Cardiac muscle cell (in vitro differentiated cells and primary cell): ENCODE measurements at places on chromosomes 4 and X. TPM values are rescaled to one million over a fixed set of nuclear protein-coding genes. Genes with fewer than 3 reads are reported as not detected.

The CPZ gene
- total RNA-seq: 5.6 and 12.0 TPM in 2 replicates

The PNMA6F gene
- total RNA-seq: not detected in 2 replicates

The MTNR1A gene
- 0.60 TPM in 1 of 2 replicates, not detected in the other for total RNA-seq

The MMAA gene
- total RNA-seq: 2.0 and 3.1 TPM in 2 replicates

The FHL1 gene
- 27.1 and 38.9 TPM in 2 replicates for total RNA-seq

The ARSJ gene
- total RNA-seq: 0.30 and 0.85 TPM in 2 replicates

The SOX3 gene
- total RNA-seq: 0.32 and 0.42 TPM in 2 replicates

The CCNG2 gene
- 14.7 and 18.3 TPM in 2 replicates for total RNA-seq

The SUPT20HL1 gene
- total RNA-seq: 0.04 TPM in 1 of 2 replicates, not detected in the other

The UGT2B17 gene
- not detected in 2 replicates for total RNA-seq

DNA sequence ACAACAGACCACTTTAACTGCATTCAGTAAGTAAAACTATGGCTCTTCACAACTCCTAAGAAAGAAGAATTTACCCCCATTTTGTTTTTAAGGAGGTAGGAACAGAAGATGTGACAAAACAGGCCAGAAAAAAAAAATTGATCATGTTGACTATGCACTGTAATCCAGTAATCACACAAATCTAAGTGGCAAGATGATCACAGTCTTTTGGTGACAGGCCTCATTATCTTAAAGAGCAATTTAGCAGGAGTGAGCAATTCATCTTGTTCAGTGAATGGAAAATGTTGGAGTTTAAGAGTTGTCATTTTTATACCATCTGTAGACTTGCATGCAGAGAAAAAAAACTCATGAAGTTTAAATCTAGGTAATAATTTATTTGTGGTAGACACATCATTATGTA, 115.1 kb downstream of the SLC39A8 start:
- DNase-seq: no peak

DNA sequence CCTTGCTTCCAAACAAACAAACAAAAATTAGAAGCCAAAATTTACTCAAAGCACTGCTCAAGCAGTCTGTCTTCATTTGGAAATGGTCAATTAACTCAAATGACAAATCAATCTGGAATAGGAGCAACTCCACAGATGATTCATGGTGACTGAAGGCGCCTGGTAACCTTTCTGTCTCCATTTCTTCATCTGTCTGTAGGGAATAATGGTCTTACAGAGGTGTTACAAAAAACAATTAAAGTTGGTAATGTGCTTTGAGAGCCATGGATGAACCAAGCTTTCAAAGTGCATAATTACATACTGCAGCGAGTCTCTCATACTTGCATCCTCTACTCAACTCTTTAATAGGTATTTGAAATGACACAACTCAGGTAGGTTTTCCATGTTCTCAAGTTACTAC, 38.3 kb upstream of the STAG2 start:
- DNase-seq: no peak

DNA sequence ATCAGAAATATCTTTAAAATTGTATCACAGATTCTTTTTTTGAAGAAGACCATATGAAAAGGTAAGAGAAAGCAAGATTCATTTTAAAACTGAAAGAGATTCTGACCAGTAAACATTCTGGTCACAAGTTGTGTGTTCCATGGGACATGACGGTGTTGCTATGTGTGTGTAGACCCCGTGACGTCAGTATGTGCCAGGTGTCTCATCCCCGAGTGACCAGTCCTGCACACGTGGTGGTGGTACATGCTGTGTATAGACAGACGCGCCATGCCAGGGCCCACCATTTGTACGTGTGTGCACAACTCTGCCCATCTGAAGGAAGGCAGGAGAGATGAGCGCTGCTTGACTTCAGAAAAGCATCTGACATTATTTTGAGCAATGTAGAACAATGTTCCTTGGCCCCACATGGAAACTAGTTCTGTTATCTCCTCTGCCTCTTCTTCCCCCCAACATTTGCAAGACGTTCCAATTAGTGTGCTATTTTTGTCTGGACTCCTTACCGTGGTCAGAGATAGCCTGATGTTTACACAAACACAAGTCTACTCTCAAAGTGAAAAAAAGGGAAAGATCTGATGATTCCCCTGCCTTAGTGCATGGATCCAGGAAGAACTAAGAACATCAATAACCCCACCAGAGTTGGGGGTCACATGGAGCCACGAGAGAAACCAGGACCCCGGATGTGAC, 51.2 kb downstream of the IRF2 start:
- no peak for DNase-seq

GRCh38 chr4:115824630-115825029, 711.2 kb upstream of the NDST4 start:
- DNase-seq: no peak

- no peak for DNase-seq
Measured at GRCh38 chrX:149374751-149375150, 130.4 kb downstream of the IDS start.

DNA sequence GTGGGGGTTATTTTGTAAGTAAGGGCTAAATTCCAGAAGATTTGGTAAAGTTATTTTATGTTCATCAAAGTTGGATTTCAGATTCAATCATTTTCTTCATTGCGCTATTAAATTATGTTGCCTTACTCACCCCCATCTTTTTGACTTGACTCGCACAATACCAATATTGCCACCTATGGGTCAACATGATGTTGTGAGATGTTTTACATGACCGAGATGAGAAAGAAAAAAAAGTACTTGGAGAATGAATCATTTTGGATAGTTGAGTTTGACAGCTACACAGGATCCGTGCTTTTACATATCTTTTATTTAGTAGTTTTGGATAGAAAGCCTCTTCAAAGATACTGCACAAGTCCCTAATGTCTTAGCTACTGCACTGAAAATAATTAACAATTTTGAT, 224.2 kb upstream of the EMCN start:
- DNase-seq: peak; percentile 16

- no peak for DNase-seq
Measured at GRCh38 chrX:105781804-105782203, 40.5 kb upstream of the NRK start.

- DNase-seq: no peak
Measured at GRCh38 chrX:71991164-71991563, 80.5 kb downstream of the NHSL2 start.

GRCh38 chr4:18529482-18529881, 507.9 kb upstream of the LCORL start:
- DNase-seq: no peak

GRCh38 chr4:144316869-144317268, 176.4 kb upstream of the GYPA start:
- DNase-seq: no peak

GRCh38 chr4:176979416-176979815, 186.7 kb upstream of the VEGFC start:
- no peak for DNase-seq

GRCh38 chr4:109303140-109303496, 660 bp upstream of the COL25A1 start:
- DNase-seq: no peak

GRCh38 chr4:87978681-87979080, 3.2 kb downstream of the SPP1 start:
- DNase-seq: no peak

DNA sequence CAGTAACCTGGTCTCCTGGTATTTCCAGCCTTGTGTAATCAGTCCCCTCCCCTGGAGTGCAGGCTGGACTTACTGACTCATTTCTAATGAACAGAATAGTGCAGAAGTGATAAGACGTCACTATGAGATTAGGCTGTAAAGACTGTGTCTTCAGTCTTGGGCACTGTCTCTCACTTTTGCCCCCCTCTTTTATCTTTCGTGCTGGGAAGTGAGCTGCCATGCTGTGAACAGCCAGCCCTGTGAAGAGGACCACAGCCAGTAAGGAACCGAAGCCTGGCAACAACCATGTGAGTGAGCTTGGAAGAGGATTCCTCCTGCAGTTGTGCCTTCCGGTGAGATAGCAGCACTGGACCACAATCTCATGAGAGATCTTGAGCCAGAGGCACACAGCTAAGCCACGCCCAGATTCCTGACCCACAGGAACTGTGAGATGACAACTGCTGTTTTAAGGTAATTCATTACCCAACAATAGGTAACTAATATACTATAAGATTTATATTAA, 67.5 kb upstream of the GPR34 start:
- peak; percentile 24 for DNase-seq

DNA sequence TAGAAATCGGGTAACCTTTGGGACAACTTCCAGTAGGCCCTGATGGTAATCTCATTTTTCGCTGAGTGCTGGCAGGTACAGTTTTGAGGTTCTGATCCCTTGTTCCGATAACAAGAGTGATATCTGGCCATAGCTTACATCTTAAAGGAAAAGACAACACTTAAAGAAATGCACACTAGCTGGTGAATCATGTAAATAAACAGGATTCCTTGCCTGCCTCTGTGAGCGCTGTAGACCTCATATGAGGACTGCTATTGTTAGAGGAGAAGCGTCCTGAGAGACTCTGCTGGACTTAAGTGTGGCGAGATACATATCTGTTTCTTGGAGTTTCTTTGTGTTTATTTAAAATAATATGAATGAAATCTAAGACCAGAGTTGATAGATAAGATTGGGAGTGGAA, 149.3 kb upstream of the SLC4A4 start:
- DNase-seq: peak; percentile 42

DNA sequence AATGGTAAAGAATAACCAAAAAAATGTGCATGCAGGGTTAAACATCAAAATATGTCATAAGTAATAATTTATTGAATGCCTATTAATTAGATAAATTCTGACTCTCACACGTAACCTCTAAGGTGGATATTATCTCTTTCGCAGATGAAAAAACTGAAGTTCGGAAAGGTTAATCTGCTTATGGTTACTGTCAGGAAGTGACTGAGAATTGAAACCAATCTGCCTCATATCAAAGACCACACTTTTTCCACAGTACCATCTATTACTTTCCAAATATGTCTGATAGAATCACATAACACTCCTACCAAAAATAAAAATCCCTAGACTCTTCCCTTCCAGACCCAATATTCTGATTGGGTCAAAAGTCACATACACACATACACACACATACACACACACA, 6.2 kb downstream of the CHIC2 start:
- no peak for DNase-seq

GRCh38 chr4:182338063-182338462, 94.9 kb downstream of the TENM3 start:
- peak; percentile 68 for DNase-seq

DNA sequence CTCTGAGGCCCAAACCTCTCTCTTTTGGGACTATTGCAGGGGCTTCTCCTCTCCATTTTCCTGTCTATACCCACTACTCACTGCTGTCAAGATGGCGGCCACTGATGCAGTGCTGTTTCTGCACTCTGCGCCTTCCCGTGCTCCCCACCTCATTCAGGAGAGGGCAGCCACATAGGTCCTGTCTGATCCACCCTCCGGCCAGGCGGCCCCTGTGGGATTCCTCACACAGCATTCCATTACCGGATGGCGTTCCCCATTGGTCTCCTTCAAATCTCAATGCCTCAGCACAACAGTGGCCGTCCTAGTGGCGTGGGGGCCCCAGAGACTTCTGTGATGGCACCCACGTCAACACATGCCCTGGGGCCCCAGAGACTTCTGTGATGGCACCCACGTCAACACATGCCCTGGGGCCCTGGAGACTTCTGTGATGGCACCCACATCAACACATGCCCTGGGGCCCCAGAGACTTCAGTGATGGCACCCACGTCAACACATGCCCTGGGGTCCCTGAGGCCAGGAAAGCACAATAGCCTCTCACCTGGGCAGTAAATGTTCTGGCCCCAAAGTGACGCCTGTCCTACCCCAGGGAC, 7.3 kb downstream of the SPON2 start:
- DNase-seq: no peak

- no peak for DNase-seq
Measured at GRCh38 chr4:11801466-11802446, 373.1 kb upstream of the HS3ST1 start.

DNA sequence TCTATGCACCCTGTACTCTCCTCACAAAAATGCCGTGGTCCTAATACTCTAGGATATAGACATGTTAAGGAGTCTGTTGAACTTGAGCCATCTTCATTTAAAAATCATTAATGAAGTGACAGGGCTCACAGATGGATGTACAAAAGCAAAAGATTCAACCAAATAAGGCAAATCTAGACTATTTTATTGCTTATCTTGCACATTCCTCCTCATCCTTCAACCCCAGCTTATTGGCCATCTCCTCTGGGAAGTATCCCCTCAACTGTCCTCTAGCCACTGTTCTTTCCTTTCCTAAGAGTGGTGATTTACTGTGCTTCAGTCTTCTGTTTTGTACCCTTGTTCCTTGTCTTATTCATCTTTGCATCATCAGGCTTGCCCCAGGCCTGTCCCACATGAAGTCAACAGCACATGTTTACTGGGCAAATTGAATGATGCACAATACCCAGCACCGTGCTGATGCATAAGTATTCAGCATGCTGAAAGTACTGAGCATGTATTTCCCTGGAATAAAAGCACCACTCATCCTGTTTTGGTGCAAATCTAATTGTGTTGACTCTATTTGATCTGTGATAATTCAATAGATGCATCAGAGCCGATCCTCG, 287.3 kb upstream of the CLNK start:
- DNase-seq: no peak

GRCh38 chr4:59571805-59572430, 1628.2 kb upstream of the ADGRL3 start:
- no peak for DNase-seq

DNA sequence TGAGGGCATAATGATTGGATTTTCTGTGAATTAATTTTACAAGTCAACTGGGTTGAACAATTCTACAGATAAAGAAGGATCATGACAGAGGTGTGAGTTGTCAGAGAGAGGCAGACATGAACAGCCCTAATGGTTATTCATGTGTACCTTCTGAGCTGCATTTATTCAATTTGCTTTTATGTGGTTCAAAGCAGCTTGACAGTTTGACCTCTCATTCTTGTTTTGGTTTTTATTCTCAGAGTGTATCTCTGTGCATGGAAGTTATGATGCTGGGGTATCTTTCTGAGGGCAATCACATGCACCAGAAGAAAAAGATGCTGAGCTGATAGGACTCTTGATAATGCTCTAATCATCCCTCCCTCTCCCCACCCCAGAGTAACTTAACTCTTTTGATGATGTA, 169.3 kb upstream of the NPY2R start:
- DNase-seq: no peak
